ENCODE measurements at places on chromosomes 5 and 9.

- DNase-seq = no peak
Measured at GRCh38 chr9:81393985-81394811, 295.1 kb downstream of the TLE1 start.

DNA sequence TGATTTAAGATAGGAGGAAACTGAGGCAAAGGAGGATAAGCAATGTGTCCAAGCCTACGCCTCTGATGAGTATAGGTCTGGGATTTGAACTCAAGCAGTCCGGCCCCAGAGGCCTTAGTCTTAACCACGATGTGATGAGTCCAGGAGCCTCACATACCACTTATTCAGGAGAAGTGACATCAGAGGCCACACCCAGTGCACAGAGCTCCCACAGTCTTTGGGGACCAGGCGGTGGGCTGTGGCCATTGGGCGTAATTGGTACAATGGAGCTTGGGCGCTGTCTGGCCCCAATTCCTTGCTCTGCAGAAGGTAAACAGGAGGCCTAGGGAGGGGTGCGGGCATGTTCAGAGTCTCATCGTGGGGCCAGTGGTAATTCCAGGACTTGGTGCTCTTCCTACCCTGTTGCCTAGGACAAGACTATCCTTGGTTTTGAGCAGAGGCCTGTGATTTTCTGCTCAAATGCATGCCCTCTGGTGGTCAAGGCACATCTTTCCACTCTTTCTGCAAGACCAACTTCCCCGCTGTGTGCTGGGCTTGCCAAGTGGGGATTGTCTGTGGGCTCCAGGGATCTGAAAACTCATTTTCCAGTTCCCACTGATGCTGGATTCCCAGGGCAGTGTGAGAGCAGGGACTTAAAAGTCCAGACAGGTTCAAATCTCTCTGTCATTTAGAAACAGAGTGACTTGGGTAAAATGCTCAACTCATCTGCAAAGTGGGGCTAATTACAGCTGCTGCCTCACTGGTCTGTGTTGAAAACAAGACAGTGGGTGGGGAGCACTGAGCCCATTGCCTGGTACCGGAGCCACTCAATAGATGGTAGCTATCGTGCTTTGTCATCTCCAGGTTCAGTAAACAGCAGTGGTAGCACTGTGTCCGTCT lies 15.8 kb downstream of the NDST1 start:
- DNase-seq = peak; percentile 71

DNA sequence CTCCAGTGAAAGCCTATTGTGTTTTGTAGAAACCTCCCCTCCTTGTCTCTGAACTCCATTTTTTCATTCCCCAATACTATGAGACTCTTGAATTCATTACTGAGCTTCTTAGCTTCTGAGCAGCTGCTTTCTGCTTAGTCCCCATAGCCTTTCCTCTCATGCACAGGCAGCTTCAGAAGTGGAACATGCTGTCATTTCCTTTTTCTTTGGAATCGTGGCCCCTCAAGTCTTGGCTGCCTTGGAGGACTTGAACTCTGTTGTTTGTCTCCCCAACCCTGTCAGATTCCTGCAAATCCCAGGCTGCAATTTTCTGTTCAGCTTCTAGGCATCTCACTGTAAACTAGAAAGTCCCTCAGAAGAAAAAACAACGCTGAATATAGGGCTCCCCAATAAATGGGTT lies 268.5 kb downstream of the ARRDC3 start:
- no peak for DNase-seq

DNA sequence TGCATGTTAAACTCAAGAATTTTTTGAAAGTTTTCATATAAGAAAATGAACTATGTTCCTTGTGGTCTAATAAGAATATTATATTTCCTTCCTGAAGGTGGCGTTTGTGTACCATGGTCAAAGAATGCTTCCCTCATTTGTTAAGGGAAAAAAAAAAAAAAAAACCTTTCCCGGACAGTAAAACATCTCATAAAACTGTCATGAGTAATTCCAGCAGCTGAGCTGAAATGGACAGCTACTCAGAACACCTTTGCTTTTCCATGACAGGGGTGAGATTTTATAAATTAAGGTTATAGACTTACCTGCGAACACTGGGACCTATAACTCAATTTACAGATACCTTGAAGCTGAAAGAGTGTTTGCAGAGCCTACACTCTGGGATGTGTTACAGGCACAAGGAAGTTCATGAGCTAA lies 113.2 kb upstream of the RANBP3L start:
- no peak for DNase-seq

DNA sequence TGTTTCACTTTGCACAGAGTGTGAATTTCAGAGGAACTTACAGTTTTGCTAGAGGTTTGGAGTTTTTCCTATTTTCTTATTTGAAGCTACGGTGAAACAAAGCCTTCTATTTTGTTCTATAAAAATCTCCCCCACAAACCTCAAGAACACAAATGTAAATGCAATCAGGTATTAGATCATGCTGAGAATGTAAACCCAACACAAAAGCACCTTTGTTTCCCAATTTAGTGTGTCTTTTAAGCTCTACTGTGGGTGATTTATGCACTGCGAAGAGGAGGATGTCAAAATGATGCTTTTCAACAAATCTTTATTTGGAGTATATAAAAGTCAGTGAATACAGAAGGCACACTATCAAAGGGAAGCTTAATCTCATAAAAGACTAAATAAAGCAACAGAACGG lies 4.3 kb upstream of the DRD1 start:
- DNase-seq = no peak

DNA sequence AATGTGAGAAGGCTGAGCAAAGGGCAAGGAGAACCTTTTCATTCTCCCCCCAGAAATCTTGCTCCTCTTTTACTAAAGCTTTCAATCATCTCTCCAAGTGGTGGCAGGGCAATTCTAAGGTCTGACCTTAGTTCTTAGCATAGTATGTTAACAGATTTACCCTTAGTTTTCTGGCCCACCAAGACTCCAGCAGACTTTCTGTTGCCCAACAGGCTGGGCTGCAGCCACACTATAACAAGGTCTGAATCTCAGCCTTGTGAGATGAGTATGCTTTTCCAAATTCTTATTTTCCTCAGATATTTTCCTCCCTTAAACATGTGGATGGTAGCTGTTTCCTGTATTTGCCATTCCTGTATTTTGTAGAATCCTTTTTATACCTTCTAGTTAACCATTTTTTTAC lies 69.5 kb downstream of the NIPBL start:
- DNase-seq = no peak

DNA sequence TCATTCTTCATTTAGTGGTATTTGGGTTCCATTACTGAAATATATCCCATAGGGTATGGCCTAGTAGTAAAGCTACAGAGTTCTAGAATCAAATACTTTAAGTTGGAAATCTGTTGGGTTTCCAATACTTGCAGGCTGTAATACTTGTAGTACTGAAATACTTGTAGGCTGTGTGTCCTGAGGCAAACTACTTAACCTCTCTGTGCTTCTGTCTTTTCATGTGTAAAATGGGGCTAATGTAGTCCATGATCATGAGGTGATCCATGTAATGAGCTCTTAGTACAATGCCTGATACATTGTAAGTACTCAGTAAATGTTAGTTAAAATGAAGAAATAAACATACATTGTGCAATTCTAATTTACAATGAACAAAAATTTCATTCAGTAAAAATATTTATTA lies 368.9 kb downstream of the CSNK1G3 start:
- DNase-seq = no peak

- DNase-seq = no peak
Measured at GRCh38 chr9:81499021-81499454, 190.3 kb downstream of the TLE1 start.

DNA sequence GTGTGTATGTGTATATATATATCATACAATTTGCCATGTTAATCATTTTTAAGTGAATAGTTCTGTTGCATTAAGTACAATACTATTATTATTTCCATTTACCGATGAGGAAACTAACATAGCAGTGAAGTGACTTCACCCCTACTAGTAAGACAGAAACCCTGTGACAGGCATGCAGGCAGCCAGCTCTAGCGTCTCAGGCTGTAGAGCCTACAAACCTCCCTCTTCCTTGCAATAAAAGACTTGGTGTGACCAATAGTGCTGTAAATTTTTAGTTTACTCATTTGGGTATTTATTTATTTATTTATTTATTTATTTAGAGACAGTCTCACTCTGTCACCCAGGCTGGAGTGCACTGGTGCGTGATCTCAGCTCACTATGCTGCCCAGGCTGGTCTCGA lies 24.7 kb downstream of the FNBP1 start:
- DNase-seq = no peak

DNA sequence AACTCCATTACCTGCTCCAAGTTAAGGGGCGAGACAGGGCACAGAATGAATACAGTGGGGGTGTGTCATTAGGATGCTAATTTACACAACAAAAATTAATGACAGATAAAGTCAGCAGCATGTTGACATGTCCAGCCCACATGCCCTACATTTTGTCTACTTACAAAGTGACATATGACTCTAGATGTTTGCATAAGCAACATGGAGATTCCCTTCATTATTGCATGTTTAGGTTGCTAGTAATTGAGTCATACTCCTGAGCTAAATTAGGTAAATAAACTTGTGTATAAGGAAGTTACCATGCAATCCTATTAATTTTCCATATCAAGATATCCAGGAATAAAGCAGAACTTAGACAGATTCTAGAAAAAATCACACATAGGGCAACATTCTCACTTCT lies 232.2 kb downstream of the PDE4D start:
- DNase-seq = no peak

DNA sequence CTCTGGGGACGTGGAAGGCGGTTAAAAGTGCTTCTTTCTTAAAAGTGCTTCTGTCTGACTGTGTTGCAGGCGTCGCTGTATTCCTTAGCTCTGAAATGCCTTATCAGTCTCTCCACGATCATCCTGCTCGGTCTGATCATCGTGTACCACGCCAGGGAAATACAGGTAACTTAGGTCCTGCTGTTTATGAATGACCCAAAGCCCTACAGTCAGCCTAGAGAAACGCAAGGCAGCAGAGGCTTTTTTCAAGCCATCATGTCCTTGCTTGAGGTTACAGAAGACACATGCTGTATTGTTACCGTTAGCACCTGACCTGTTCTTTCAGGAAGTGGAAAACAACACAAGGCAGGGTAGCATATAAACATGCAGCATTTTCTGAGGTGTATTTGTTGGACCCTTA lies 2.0 kb downstream of the KCNN2 start:
- DNase-seq = no peak

DNA sequence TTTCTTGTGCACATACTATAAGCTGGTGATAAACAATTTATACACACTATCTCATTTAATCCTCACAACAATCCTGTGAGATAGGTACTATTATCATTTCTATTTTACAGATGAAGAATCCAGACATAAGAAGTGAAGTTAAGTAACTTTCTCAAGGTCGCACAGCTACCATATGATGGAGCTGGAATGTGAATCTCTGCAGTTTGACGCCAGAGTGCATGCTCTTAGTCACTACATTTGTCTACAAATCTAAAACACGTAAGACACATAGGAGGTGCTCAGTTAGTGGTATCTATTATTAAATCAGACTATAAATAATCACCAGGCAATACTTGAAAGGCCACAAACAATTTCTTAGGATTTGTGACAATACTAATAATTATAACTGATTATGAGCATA lies 45.0 kb upstream of the CDKN2B start:
- DNase-seq = no peak

GRCh38 chr5:116436674-116437350 lies 137.8 kb downstream of the SEMA6A start:
- DNase-seq = no peak

- no peak for DNase-seq
Measured at GRCh38 chr5:98917433-98917832, 11.4 kb downstream of the CHD1 start.

Data from D341Med (cell line).